ENCODE measurements at places on chromosomes 11 and 22. TPM values are rescaled to one million over a fixed set of nuclear protein-coding genes. Genes with fewer than 3 reads are reported as not detected.

The FAM180B gene
- total RNA-seq = 0.22 TPM

The PRG3 gene
- not detected for total RNA-seq

The APOBEC3B gene
- total RNA-seq = 0.52 TPM

The DDI1 gene
- not detected for total RNA-seq

The OR10D3 gene
- not detected for total RNA-seq

The NCF4 gene
- 5.5 TPM for total RNA-seq

DNA sequence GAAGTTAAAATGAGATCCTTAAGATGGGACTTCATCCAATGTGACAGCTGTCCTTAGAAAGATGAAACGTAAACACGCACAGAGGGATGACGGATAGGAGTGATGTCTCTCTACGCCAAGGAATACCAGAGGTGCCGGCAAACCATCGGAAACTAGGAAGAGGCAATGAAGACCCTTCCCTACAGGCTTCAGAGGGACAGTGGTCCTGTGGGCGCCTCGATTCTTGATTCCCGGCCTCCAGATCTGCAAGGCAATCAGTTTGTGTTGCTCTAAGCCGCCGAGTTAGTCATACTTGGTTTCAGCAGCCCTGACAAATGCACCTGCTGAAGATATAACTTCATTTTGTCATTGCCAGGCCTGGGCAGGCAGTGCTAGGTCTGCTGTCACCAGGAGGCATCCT, 1455.1 kb downstream of the TBC1D22A start:
- no peak for DNase-seq

- DNase-seq = no peak
Measured at GRCh38 chr11:128463979-128464378, 123.4 kb downstream of the ETS1 start.

GRCh38 chr11:70908223-70908622, 344.2 kb downstream of the SHANK2 start:
- DNase-seq = no peak

GRCh38 chr11:9568161-9568853, 5.2 kb upstream of the WEE1 start:
- no peak for DNase-seq

- peak; percentile 89 for DNase-seq
Measured at GRCh38 chr11:64759722-64760719, at the start of gene PYGM. TSS of gene PYGM (minus strand) at chr11:64759974. CDS start at chr11:64759898, 76 bp downstream.

DNA sequence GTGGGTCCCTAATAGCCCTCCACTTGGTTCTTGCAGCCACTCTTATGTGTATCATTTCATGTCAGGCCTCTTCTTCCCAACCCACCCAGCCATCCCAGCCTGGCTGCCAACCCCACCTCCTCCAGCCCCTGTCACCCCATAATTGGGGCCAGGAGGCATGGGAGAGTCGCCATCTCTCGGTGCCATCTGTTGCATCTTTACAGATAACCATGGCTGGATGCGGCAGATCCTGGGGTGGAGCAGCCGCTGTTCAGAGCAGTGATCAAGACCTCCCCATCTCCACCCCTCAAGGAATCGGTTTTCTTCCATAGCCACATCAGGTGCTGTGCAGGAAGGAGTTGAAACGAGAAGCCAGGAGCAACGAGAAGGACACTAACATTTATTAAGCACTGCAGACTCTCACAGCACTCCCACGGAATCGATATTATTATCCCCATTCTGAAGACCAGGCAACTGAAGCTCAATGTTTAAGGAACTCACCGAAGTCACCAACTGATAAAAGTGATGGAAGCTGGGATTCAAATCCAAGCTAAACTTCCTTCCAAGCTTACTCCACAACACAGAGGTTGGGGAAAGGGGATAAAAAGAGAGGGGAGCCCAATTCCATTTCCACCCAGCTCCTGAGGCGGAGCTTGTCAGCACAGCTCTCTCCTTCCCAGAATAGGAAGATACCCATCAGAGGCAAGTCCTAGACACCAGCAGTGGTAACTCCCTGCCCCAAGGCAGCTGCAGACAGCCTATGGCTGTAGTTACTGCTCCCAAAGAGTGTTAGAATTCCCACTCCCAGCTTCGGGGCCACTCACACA, 2.7 kb downstream of the SLC43A1 start:
- DNase-seq = no peak

DNA sequence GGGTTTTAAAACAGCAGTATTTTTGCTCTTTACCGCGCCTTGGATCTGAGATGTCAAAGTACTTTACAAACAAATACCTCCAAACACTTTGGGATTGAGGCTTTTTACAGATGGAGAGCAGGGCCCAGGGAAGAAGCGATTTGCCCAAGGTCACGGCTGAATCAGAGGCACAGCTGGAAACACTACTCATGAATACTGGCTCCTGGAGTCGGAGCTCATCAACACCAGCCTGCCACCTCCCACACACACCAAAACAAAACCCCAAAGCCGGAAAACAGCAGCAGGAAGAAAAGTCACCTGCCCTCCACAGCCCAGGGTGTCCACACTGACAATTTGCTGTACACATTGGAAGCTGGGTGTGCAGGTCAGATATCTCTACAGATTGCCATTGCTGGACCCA, 339.4 kb downstream of the CADM1 start:
- DNase-seq = no peak

GRCh38 chr11:95365348-95365747, 134.3 kb upstream of the SESN3 start:
- no peak for DNase-seq

DNA sequence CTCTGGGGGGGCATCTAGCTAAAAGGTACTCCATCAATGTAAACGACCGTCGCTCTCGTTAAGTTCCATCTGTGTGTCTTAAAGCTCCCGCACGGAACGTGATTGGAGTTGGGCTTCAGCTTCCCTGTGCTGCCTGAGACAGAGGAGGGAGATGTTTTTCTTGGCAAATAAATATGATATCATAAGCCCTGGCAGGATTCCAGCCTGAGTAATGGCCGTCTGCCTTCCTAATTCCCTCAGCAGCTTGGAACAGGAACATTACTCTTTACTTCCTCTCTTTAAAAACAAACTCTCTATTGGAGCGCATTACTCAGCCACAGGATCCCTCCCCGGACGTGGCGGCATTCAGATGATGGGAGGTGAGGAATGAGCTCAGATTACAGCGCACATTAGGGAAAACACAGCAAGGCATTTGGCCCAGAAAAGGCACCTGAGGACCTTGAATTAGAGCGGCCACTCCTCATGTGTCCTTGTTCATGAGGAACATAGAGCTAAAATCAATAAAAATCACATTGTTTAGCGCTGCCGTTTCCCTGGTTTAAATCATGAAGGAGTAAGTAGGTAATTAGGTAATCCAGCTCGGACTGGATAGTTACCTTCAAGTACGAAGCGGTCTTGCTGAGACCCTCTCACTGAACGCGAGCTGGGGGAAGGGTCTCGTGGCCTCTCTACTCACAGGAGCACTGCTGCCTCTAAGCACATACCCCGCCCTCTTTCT, 230.4 kb downstream of the ST3GAL4 start:
- peak; percentile 52 for DNase-seq

DNA sequence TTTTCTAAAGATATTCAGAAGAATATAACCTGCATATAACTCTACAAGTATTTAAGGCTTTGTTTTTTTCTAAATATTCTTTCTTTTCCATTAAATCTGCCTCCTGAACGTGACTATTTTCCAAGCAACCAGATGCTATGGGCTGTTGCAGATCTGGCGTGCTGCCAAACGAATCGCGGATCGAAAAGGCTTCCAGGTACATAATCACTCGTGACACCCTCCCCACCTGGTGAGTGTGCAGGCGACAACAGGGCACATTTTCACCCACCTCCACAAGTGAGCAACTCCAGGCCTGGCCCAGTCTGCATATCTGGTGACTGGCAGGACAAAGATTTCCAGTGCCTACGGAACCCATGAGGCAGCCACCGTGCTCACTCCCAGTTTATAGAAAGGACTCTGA, 660.1 kb downstream of the OPCML start:
- DNase-seq = no peak

- no peak for DNase-seq
Measured at GRCh38 chr22:45991098-45991497, 14.1 kb upstream of the WNT7B start.

- no peak for DNase-seq
Measured at GRCh38 chr11:107180236-107180635, 162.0 kb upstream of the GUCY1A2 start.

- DNase-seq = no peak
Measured at GRCh38 chr11:128891913-128892398, 800 bp downstream of the KCNJ5 start.

DNA sequence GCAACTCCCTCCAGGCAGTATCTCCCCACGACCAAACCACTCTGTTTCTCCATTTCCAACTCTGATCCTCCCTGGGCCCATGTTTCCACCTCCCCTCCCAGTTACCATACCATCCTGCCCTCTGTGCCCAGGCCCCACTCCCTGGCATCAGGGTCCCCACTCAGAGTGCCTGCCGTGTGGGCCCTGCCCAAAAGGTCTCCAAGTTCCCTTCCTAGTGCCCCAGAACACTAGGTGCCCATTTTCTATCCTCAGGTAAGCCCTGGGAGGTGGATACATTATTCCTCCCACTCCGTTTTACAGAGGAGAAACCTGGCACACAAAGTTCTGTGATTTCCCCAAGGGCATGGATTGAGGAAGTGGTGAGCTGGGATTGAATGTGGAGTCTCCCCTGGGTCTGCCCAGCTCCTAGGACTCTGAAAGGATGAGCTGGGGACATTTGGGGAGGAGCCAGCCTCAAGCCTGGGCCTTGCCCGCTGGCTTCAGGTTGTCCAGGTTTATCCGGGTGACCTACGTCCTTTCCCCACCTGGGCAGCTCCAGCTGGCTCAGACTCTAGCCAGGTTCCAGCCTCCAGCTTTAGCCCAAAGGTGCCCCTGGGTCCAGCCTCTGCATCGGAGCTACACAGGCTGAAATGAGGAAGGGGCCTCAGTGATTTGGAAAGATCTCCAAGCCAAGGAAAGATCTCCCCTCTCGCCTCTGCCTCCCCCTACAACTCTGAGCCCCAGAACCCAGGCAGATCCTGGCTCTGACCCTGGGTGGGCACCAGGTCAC, 2.2 kb upstream of the GSTT4 start:
- no peak for DNase-seq

DNA sequence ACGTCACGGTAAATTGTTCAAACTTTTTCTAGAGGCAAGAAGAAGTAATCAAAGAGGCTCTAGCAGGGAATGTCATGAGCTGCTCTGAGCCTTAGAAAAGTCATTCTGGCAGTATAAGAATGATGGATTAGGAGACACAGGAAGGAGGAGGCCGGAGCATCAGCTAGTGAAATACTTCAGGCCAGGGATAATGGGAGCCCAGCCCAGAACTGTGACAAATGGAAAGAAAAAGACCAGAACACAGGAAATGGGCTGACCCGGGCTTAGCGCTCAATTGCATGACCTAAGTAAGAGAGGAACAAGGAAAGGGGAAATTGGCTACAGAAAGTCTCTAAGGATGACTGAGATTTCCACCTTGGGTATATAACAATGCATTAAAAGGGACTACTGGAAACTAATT, 108.6 kb downstream of the LARGE1 start:
- DNase-seq = peak; percentile 39

GRCh38 chr11:121374286-121374985, 77.7 kb upstream of the SORL1 start:
- no peak for DNase-seq

- DNase-seq = no peak
Measured at GRCh38 chr11:95450547-95451123, 219.6 kb upstream of the SESN3 start.

DNA sequence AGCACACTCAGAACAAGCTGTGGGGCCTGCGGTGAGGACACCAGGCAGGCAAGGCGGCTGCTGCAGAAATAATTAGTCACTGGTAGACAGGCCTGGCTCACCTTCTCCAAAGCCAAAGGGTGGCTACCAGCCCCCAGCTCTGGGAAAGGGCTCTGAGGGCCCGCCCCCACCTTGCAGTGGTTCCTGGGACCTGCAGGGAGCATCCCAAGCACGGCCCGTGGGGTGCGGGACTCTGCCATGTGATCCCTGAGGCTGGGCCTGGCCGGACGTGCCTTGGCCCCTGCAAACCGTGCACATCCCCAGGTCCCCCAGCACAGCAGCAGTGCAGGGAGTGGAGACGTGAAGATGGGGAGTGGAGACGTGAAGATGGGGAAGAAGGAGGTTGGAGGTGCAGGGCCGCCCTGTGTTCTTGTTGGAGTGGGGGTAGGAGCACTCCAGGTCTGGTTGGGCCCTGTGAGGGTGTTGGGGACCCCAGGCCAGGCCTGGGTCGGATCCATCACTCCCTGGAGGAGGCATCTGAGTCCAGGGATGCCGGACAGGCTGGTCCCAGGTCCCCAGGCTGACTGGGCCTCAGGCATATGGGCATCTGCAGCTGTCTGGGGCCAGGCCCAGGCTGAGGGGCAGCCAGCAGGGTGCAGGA, 41.9 kb downstream of the RTN4R start:
- DNase-seq = no peak

DNA sequence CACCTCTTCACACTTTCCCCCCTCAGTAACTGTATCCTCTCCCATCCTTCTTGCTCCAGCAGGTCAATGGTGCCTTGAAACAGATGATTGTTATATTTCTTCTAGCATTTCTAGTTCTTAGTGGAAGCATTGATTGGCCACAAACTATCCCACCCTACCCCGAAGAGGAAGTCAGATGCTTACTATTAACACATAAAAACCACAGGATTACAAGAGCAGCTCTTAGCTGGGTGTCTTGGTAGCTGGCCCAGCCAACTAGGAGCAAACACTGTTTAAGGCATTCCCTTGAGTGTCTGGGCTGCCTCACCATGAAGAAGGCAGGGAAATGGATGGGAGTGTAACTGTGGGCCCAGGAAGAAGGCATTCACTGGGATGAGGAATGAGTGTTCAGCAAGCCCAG, 176.6 kb downstream of the GRIK4 start:
- DNase-seq = no peak

GRCh38 chr11:119114351-119114750, 7.0 kb upstream of the HINFP start:
- no peak for DNase-seq

DNA sequence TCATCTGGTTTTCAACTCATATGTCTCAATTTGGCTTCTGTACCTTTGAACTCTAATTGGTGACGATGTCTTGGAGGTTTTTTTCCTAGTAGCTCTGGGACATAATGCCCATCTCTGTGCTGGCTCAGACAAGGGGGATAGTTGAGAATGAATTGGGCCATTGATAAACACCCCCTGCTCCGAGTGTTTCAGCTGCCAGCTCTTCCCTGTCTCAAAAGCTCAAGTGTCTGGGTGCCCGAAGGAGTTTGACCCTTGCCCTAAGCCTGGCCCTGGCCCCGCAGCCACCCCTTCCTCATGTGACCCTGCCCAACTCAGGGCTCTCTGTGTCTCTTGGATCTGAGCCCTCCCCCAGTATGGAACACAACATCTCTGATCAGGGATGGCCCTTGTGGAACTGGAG, 3.0 kb downstream of the INSC start:
- DNase-seq = no peak

All from left ventricle myocardium inferior (tissue), 1 donor.